ENCODE measurements at places on chromosomes 2 and 18.

- no peak for DNase-seq
These were observed 178.8 kb downstream of the ANAPC1 start for GRCh38 chr2:111705239-111705638.

- no peak for DNase-seq
These were observed 25.7 kb downstream of the TUBB6 start for GRCh38 chr18:12333506-12334290.

DNA sequence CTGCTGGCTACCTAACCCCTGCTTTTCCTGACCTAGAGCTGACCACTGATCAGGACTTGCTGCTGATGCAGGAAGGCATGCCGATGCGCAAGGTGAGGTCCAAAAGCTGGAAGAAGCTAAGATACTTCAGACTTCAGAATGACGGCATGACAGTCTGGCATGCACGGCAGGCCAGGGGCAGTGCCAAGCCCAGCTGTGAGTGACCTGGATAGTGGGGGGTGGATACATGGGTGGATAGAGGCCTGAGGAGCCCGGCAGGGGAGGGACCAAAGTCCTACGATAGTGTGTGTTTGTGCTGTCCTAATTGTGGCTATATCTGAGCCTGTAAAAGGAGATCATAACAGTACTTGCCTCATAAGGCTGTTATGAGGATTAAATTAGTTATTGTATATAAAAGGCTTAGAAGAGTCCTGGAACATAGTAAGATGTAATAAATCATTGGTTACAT, 8.2 kb downstream of the PLCD4 start:
- DNase-seq: no peak

GRCh38 chr18:22702806-22703205, 230.3 kb upstream of the RBBP8 start:
- no peak for DNase-seq

DNA sequence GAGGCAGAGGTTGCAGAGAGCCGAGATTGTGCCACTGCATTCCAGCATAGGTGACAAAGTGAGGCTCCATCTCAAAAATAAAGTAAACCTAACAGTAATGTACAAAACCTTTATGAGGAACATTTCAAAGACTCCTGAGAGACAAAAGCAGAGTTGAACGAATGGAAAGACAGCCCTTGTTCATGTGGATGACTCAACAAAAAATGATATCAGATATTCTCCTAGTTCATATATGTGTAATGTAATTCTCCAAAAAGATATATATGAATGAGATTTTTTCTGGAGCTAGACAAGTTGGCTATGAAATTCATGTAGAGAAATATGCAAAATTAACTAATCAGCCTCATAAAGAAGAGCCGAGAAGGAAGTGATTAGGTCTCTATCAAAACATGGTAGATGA, 61.7 kb downstream of the KIAA1328 start:
- DNase-seq: no peak

DNA sequence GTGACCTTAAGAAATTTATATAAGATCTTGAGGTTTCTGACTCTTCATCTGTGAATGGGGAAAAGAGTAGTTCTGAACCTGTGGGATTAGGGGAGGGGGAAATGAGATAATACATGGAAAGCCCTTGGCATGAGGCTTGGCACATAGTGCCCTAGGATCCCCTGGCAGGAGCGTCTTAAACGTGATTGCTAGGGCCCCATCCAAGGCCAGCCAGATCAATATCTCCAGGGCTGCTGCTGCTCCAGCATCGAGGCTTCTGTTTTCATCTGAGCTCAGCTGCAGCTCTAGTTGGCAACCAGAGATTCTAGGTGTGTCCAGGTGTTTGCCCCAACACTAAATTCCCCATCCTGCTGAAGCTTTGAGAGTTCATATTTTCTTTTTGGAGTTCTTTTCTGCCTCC, 71.0 kb downstream of the IL1R2 start:
- no peak for DNase-seq

DNA sequence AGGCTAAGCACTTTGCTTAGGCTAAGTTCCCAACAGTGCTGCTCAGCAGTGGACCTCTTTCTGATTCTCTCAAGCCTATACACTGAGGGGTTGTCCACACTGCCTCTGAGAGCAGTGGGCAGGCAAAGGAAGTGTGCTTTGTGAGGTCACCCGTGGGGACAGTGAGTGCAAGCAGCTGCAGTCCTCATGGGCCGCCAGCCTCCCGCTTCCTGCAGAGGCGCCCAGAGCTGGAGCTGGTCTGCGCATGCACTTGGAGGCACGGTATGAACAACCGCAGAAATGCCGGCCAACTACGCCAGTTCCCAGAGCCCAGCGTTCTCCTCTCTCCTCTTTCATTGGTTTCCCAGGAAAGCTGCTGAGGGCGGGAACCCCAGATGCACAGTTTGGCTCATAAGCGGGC, 149.5 kb upstream of the DLX2 start:
- DNase-seq: no peak

- no peak for DNase-seq
These were observed 17.3 kb upstream of the FEZ2 start for GRCh38 chr2:36615222-36615621.

DNA sequence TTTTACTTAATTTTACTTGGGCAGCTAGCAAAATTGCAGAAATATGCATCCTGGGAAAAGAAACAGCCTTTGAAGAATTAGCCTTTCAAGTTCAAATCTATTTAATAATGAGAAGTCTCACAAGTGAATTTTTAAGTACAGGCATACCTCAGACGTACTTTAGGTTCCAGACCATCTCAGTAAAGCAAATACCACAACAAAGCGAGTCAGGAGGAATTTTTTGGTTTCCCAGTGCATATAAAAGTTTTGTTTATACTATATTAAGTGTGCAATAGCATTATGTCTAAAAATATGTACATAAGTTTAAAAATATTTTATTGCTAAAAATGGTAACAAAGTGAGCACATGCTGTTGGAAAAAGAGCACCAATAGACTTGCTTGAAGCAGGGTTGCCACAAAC, 50.8 kb upstream of the TWSG1 start:
- no peak for DNase-seq

- DNase-seq: no peak
These were observed 1467.9 kb upstream of the ZEB2 start for GRCh38 chr2:145987793-145988192.

DNA sequence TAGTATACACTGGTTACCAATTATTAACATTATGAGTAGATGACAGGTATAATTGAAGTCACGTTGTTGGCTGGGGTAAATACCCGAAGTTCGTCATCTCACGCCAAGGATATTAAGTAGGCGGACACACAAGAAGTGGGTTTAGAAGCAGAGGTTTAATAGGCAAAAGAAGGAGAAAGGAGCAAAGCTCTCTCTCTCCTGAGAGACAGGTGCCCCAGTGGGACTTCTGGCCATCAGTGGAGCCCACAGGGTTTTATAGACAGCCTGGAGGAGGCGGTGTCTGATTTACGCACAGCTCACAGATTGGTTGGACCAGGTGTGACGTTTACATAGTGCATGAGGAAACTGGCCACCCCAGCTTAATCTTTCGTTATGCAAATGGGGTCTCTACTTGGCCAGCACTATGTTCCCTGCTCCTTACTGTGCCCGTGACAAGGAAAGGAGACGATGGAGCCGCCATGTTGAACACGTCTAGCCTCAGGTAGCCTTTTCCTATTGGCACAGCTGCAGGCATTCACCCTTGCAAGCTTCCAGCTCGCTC, 128.8 kb upstream of the KYNU start:
- DNase-seq: no peak

GRCh38 chr2:61018798-61019197, 743 bp upstream of the PUS10 start:
- DNase-seq: no peak

- peak; percentile 51 for DNase-seq
These were observed 773 bp downstream of the MBP start for GRCh38 chr18:77131652-77132368.

DNA sequence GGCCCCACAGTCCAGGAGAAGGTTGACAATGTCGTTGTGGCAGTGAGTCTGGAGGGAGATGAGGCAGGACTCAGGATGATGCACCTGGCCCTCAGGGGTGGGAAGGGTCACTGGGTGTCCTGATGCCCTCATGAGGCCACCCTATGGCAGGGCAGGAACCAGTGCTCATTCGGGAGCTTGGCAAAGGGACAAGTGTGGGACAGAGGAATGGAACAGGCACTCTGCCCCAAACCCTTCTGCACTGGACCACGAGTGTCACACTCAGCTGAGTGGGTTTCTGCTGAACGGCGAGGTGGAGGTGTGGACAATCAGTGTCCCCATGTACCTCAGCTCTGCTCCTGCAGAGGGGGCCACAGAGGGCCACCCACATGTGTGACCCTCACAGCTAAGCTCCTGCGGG, 32.0 kb downstream of the ANKMY1 start:
- DNase-seq: no peak

- DNase-seq: no peak
These were observed 131.3 kb upstream of the GPC1 start for GRCh38 chr2:240303896-240304745.

- DNase-seq: no peak
These were observed 425.3 kb downstream of the THSD7B start for GRCh38 chr2:137190411-137191195.

DNA sequence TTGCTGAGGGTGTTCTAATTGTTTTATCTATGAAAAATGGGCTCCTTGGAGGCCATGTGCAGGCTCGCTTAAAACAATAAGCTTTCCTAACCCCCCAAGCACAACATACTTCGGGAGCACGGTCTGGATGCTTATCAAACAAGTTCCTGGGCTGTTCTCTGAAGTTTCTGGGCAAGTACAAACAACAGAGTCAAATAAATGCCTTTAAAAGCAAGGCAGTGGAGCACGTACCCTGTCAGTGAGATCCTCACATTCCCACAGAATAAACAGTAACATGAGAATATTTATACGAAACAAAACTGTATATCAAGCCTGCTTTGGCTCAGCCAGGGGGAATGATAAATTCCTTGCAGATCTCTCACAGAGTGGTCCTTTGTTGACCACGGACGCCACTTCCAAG, 44.8 kb downstream of the FTCDNL1 start:
- no peak for DNase-seq

DNA sequence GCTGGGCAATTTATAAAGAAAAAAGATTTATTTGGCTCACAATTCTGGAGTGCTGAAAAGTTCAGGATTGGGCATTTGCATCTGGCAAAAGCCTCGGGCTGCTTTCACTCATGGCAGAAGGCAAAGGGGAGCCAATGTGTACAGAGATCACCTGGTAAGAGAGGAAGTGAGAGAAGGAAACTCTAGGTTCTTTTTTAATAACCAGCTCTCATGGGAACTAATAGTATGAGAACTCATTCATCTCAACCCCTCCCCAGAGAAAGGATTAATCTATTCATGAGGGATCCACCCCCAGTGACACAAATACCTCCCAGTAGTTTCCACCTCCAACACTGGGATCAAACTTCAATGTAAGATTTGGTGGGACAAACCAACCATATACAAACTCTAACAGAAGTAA, 129.0 kb downstream of the EVA1A start:
- no peak for DNase-seq
